ENCODE measurements at places on chromosomes 16 and 17.

DNA sequence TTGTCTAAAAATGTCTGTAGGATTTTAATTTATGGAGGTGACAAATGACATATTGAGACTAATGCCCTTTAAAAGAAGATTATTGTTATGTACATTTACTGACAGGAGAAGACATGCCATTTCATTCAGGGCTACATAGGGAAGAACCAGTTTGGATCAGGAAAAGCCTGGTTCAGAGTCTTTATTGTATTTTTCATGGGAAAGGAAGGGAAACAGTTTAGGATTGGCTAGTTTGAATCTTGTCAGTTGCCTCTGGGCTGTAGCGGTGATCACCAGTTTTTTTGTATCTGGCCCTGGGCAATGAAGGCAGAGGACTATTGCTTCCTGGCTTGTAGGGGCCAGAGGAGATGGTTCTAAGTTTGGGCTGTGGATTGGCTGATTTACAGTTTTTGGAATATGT lies 31.8 kb downstream of the NSRP1 start:
- DNase-seq = no peak

DNA sequence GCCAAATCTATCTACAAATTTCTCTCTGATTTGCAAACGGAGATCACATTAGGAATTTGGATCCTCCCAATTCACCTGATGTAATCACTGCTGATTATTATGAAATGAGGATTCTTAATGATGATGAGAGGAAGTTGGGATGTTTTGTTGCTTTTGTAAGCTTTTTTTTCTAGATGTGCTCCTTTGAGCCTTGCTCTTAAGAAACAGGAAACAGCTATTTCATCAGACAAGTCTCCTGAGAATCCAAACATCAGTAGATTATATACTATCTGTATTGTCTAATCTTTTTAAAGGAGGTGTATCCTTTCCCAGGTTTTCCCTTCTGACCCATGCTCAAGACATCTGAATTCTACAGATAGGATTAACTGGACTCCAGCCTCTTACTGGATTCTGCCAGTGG lies 73.3 kb downstream of the KIF2B start:
- DNase-seq = no peak

GRCh38 chr16:2664574-2664982 lies 17.7 kb upstream of the KCTD5 start:
- DNase-seq = no peak

DNA sequence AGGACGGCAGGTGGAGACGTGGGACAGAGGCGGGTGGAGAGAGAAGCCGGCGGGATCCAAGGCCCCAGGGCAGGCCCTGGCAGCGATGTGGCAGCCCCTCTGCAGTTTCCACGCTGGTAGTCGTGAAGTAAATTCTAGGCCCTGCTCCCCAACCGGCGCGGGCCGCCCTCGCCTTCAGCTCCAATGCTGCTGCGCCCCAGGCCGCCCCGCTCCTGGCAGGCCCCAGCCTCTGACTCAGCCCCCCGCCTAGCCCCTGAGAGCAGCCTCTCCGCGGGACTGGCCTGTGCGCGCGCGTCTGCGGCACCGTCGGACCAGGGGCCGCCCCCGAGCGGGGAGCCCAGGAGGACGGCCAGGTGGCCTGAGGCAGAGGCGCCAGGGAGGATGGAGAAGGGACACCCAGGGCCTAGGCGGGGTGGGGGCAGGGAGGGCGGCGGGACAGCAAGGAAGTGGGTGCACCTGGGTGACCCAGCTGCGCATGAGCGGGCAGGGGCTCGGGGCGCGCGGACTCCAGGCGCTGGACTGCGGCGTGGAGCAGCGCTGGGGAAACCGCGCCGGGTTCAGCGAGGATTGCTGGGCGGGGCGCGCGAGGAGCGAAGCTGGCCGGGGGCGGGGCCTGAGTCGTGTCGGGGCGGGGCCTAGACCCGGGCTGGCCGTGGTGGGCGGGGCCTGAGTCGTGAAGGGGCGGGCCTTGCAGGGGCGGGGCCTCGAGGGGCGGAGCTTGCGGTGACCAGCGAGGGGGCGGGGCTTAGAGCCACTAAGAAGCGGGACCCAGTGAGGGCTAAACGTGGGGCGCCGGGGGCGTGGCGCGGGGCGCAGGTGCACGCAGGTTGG lies 29.6 kb downstream of the ZNF778 start:
- no peak for DNase-seq

- DNase-seq = no peak
Measured at GRCh38 chr17:36740157-36740556, 138.8 kb downstream of the MRM1 start.

DNA sequence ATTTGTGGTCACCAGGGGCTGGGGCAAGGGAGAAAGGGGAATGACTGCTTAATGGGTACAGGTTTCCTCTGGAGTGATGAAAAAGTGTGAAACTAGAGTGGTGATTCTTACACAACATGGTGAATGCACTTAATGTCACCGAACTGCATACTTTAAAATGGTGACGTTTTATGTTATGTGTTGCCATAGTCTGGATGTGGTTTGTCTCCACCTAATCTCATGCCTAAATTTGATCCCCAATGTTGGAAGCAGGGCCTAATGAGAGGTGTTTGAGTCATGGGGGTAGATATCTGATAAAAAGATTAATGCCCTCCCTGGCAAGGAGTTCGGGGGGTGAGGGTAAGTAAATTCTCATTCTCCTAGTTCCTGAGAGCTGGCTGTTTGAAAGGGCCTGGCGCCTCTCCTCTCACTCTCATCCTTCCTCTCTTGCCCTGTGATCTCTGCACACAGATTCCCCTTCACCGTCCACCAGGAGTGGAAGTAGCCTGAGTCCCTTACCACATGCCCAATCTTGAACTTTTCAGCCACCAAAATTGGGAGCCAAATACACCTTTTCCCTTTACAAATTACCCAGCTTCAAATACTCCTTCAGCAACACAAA lies 15.3 kb downstream of the XPO6 start:
- DNase-seq = no peak

DNA sequence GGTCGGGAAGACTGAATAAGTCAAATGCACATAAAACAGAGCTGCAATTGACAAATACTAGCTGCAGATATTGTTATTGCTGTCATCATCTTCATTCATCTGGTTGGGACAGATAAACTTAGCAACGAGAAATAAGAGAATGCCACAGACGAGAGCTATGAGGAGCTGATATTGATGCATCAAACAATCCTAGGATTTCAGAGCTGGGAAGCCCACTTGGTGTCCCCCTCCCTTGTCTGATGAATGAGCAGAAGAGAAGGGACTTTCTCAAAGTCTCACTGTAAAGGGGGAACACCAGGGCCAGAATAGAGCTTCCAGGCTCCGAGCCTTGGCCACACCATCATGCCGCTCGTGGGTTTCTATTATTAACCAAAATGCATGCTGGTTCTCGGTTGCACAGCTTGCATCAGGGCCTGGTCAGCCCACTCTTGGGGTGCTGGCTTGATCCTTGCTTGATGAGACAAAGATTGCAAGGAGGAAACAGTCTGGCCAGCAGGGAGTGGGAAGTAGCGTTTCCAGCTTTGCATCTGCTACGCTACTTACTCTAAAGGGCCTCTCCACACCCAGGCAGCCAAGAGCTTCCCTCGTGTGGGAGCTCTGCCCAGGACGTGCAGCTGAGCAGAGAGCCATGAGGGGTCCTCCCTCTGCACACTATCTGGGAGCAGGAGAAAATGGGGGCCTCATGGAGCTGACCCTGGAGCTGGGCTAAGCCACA lies 28.4 kb upstream of the EMP2 start:
- no peak for DNase-seq

DNA sequence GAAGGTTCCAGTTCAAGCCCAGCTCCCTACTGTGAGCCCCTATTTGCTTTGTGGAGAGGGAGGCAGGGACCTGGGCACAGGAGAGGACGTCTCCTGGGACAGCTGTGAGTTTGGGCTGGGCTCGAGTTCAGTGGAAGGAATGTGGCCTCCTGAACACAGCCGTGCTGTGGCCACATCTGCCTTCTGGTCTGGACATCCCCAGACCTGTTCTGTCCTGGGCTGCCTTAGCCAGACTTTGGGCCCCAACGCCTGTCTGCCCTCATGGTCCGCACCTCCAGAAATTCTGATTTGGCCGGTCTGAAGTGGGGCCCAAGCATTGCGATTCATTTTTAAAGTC lies 60.4 kb upstream of the LGALS9 start:
- DNase-seq = no peak

DNA sequence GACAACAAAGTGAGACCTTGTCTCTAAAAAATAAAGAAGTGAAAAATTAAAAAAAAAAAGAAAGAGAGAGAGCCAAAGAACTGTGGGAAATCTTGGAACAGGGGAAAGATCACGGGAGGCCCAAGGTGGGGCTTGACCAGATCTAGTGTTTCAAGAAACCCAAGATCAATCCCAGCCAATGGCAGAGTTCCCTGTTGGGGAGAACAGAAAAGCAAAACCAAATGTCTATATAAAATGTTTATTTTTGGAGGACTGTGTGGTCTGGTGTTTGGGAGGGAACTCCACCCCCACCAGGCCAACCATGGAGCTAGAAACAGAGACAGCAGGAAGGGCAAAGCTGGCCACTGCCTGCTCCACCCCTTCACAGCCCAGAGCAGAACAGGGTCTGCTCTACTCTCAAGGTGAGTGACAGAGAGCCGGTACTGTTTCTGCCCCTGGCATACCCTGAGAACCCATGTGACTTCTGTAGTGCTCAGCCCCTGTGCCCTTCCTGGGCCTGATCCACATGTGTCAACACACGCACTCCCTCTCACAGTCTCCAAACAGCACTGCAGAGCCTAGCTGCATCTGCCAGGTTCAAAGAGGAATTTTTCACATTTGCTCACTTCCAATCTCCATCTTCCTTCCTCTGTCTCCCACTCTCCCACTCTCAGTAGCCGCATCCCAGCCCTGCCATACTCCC lies 3.7 kb downstream of the TMEM101 start:
- no peak for DNase-seq

DNA sequence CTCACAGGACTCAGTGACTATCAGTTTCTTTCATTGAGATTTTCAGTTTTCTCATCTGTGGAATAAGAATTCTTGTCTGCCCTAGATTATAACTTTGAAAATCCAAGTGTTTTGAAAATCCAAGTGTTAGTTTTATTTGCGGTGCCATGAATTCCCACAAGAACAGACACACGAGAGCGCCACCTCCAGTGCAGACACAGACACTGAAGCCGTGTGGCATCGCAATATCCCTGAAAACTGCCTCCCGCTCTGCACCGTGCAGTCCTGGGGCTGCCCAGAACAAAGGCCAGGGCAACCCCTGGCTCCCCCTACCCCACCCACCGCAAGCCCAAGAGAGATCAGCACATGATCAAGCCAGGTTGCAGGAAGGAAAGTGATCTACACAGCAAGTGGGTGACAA lies 229.5 kb upstream of the ASIC2 start:
- no peak for DNase-seq

DNA sequence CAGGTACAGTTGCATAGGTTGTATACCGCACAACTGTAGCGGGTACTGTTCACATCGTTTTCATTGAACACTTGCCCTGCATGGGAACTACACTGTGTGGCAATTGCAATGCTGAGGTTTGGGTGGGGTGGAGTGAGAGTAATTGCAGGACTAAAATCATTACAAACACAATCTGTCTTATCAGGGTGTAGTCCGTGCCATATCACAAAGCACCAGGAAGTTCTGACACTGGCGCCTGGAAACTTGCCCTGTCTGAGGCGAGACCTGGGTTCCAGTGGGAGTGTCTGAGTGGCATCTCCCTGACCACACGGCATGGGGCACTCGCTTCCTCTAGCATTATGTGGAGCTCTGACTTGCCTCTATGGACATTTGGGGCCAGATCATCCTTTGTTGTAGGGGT lies 153.4 kb downstream of the RGS9 start:
- DNase-seq = no peak

- no peak for DNase-seq
Measured at GRCh38 chr17:35519439-35519838, 18.0 kb downstream of the SLFN12L start.

- no peak for DNase-seq
Measured at GRCh38 chr16:85227084-85227945, 115.0 kb upstream of the CIBAR2 start.

DNA sequence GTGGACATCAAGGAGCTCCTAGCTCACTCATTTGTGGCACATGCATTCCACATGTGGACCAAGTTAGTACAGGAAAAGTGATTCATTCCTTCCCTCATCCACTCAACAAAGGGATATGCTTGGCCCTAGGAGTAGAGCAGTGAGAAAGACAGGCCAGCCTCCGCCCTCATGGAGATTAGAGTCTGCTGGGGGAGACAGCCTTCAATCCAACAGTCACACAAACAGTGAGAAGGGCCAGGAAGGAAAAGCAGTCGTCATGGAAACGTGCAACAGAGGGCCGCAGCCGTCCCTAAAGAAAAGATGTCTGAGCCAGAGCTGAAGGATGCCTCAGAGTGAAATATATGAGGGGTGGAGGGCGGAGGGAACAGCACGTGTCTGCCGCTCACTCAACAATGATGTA lies 109.9 kb downstream of the VPS53 start:
- DNase-seq = no peak
